ENCODE measurements at places on chromosomes 16 and 17. TPM values are rescaled to one million over a fixed set of nuclear protein-coding genes. Genes with fewer than 3 reads are reported as not detected.
A peak's percentile ranks its signal among the peaks of the same experiment; 100 is the strongest.

DNA sequence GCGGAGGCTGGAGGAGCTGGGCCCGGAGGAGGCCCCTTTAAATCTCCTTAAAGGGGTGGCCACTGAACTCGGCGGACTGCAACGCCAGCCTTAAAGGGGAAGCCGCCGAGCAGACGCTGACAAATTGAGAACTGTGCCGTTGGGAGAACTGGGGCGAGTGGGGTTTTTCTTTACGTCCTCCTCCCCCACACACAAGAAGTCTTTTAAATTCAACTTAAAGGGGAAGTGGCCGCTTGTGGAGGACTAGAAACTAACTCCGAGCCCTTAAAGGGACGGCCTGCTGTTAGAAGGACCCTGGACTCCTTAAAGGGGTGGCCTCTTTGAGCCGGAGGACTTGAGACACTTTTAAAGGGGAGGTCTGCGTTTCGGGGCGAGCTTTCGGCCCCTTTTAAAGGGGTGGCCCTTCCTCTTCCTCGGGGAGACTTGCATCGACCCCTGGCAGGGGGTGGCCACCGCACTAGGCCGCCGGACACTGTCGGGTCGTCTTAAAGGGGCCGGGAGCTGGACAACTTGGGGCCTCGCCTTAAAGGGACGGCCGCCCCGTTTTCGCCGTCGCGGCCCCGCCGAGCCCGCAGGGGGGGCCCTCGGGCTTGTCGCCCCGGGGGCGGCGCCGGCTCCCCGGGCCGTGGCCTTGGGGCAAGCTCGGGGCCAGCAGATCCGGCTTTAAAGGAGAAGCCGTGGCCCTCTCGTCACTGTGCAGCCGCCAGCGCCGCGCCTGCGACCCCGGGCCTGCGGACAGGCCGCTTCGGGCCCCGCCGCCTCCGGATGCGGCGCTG lies 688 bp downstream of the FBRS start:
- peaks cover 40% of the 10 kb centered on the region for H3K36me3 ChIP-seq
- peak overlapping the region; percentile 99 for H3K27ac ChIP-seq
- H3K4me3 ChIP-seq, result peak overlapping the region; percentile 98
- peak; percentile 68 for DNase-seq

DNA sequence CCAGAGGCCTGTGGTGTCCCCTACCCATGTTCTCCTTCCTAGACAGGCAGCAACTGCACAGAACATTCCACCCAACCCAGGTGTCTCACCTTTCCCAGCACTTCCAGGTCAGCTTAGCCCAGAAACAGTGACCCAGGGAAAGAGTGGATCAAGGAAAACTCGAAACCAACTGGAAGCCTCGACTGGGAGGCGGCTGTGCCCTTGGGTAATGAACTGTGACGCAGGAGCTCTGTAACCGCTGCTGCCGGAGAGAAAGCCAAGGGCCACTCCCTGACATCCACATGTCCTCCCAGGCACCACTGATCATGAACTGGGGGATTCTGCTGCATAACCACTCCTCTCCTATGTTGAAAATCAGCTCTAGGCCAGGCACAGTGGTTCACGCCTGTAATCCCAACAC lies 34.4 kb downstream of the WDR59 start:
- H3K27me3 ChIP-seq, result peaks cover 2% of the 10 kb centered on the region
- no peak overlapping the region for H3K4me3 ChIP-seq
- DNase-seq, result no peak
- peaks cover 50% of the 10 kb centered on the region for H3K36me3 ChIP-seq

GRCh38 chr17:65156835-65157565 lies 19.8 kb downstream of the RGS9 start:
- H3K27me3 ChIP-seq, result peaks cover 15% of the 10 kb centered on the region
- H3K36me3 ChIP-seq, result peaks cover 6% of the 10 kb centered on the region
- no peak for DNase-seq
- H3K4me1 ChIP-seq, result peaks cover 26% of the 10 kb centered on the region
- no peak overlapping the region for H3K4me3 ChIP-seq
- no peak overlapping the region for H3K27ac ChIP-seq

- H3K4me1 ChIP-seq, result peaks cover 7% of the 10 kb centered on the region
- H3K27ac ChIP-seq, result no peak overlapping the region
- peaks cover 4% of the 10 kb centered on the region for H3K36me3 ChIP-seq
- H3K4me3 ChIP-seq, result no peak overlapping the region
Observed at GRCh38 chr17:9959377-9959981, 54.4 kb upstream of the RCVRN start.

DNA sequence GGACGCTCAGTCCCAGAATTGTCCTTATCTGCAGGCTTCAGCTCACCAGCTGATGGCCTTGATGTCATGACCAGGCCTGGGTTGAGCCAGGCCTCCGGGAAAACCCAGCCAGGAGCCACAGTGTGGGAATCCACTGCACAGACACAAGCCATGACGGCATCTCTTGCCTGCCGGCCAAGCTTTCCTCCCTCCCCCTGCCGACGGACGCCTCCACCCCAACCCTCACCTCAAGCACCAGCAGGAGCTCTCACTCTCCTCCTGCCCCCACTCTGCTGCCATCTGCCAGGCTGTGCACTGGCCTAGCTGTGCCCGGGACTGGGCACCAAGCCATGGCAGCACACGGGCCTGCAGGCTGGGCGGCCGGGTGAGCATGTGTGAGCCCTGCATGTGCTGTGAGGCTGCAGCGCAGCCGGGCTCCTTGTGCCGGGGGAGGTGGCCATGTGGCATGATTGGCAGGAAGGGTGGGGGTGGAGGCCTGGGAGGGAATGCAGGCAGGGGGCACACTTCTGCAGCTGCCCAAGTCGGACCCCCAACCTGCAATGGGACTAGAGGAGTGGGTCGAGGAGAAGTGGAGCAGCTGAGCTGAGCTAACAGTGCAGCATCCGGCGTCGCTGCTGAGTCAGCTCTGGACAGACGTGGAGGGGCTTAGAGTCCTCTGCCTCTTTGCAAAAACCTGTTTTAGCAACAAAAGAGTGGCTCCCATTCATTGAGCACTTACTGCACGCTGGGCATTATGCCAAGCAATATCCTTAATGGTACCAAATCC lies 268.5 kb downstream of the CBLN1 start:
- no peaks in the 10 kb centered on the region for H3K4me1 ChIP-seq
- peaks cover 8% of the 10 kb centered on the region for H3K27me3 ChIP-seq
- H3K27ac ChIP-seq, result no peak overlapping the region

GRCh38 chr16:50627419-50627818 lies 53.7 kb downstream of the SNX20 start:
- no peaks in the 10 kb centered on the region for H3K36me3 ChIP-seq
- peaks cover 23% of the 10 kb centered on the region for H3K4me1 ChIP-seq
- no peak for DNase-seq
- no peak overlapping the region for H3K4me3 ChIP-seq
- peaks cover 15% of the 10 kb centered on the region for H3K27me3 ChIP-seq

DNA sequence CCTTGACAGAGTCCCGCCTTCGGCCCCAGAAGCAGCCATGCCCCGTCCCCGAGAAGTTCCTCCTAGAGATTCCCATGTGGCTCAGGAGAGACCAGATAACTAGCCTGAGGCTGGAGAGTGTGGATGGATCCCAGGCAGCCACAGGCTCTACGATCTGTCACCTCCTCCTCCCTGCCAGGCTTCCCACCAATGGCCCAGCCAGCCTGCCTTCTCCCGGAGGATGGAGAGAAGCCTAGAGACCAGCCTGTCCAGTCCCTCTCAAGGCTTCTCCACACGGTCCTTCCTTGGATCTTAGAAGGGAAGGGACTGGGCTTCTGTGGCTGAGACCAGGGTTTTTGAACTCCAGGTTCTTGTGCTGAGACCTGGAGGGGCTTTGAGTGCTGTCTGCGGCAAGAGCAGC lies 1.6 kb upstream of the SMTNL2 start:
- H3K27ac ChIP-seq, result no peak overlapping the region
- DNase-seq, result no peak
- H3K4me1 ChIP-seq, result peaks cover 9% of the 10 kb centered on the region
- no peak overlapping the region for H3K4me3 ChIP-seq

- no peak overlapping the region for H3K4me3 ChIP-seq
- no peak for DNase-seq
- H3K27me3 ChIP-seq, result peaks cover 4% of the 10 kb centered on the region
- no peaks in the 10 kb centered on the region for H3K36me3 ChIP-seq
- H3K27ac ChIP-seq, result no peak overlapping the region
Observed at GRCh38 chr17:70644096-70644495, 474.8 kb downstream of the KCNJ2 start.

GRCh38 chr16:84820305-84820684 lies 510 bp downstream of the CRISPLD2 start:
- peaks cover 8% of the 10 kb centered on the region for H3K27me3 ChIP-seq
- H3K36me3 ChIP-seq, result no peaks in the 10 kb centered on the region
- no peak overlapping the region for H3K27ac ChIP-seq
- peaks cover 2% of the 10 kb centered on the region for H3K4me1 ChIP-seq

- H3K36me3 ChIP-seq, result no peaks in the 10 kb centered on the region
- no peak overlapping the region for H3K27ac ChIP-seq
- no peaks in the 10 kb centered on the region for H3K27me3 ChIP-seq
- no peak for DNase-seq
- no peaks in the 10 kb centered on the region for H3K4me1 ChIP-seq
Observed at GRCh38 chr17:40859536-40859935, 7.5 kb downstream of the KRT12 start.

GRCh38 chr16:81752225-81752875 lies 26.7 kb upstream of the PLCG2 start:
- peak; percentile 35 for DNase-seq
- H3K36me3 ChIP-seq, result no peaks in the 10 kb centered on the region
- no peak overlapping the region for H3K4me3 ChIP-seq
- H3K27ac ChIP-seq, result no peak overlapping the region
- H3K4me1 ChIP-seq, result peaks cover 33% of the 10 kb centered on the region

GRCh38 chr17:63082952-63083351 lies 116.9 kb downstream of the TANC2 start:
- H3K36me3 ChIP-seq, result peaks cover 6% of the 10 kb centered on the region
- no peak overlapping the region for H3K4me3 ChIP-seq
- peaks cover 10% of the 10 kb centered on the region for H3K4me1 ChIP-seq
- H3K27me3 ChIP-seq, result no peaks in the 10 kb centered on the region

DNA sequence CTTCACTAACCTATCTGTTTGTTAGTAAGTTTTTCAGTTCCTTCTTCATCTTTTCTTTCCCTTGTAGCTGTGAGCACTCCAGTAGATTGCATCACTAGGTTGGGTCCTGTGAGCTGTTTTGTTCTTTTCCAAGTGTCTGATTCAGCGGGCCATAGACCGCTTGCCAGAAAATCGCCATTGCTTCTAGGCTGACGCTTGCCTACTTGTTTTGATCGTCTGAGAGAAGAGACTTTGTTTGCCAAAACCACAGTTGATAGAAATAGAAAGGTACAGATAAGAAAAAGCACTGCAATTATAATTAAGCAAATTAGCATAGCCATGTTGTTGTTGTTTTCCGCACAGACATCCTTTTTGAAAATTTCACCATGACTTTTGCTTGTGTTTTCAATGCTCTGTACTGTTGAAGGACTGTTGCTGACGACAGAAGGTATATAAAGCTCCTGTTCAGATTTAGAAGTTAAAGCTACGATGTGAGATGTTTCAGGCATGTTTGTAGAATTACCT lies 3.1 kb downstream of the EVI2A start:
- no peaks in the 10 kb centered on the region for H3K36me3 ChIP-seq
- peak overlapping the region; percentile 79 for H3K27ac ChIP-seq
- no peak overlapping the region for H3K4me3 ChIP-seq

DNA sequence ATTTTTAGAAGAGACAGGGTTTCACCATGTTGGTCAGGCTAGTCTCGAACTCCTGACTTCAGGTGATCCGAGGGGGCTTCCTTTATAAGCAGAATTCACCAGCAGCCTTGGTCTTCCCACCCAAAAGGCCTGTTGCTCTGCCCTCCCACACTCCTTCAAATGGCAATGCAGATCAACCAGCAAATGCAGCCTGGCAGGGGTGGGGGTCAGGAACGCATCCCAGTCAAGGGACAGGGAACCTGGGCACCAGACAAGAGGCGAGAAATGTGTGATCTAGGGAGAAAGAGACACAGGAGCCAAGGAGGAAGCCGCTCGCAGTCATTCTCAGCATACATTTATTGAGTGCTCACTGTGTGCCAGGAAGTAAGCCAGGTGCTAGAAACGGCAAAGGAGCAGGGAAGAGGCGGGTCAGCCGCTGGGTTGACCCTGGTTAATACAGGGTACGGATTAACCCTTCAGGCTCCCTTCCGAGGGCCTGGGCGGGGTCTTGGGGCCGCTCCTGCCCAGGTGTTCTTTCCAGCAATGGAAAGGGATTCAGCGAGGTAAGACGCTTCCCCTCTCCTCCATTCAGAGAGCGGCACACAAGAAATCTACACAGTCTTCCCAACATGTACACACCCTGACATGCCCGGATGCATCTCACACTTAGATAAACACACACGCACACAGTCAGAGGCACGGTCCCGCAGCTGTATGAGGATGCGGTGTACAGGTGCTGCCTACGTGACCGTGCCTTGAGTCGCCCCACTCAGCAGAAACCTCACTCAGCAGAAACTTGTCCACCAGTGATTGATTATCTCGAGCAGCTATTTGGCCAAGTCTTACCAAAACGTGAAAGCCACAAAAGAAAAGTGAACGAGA lies 6.6 kb upstream of the PITPNA start:
- peaks cover 39% of the 10 kb centered on the region for H3K4me1 ChIP-seq
- H3K4me3 ChIP-seq, result peak overlapping the region; percentile 59
- H3K27ac ChIP-seq, result peak overlapping the region; percentile 52

DNA sequence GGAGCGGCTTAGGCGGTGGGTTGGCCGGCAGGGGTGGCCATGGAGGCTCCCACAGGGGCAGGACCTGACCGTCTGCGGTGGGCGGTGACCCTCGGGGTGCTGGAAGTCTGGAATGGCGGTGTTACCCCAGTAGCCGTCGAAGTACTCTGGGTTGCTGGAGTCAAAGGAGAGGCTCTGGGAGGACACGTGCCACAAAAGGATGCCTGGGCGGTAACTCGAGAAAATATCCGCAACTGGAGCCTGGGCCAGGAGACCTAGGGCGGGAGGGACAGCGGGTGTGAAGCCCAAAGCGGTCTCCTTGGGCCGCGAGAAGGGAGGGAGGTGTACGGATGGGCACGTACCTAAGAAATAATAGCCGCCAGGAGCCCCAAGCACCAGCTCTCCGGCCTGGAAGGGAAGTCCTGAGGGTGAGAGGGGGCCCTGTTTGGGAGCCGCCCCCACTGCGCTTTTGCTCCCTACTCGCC lies 4.6 kb downstream of the ITGA2B start:
- DNase-seq, result no peak
- H3K4me3 ChIP-seq, result no peak overlapping the region
- peaks cover 21% of the 10 kb centered on the region for H3K4me1 ChIP-seq
- peaks cover 5% of the 10 kb centered on the region for H3K36me3 ChIP-seq
- peaks cover 10% of the 10 kb centered on the region for H3K27me3 ChIP-seq

DNA sequence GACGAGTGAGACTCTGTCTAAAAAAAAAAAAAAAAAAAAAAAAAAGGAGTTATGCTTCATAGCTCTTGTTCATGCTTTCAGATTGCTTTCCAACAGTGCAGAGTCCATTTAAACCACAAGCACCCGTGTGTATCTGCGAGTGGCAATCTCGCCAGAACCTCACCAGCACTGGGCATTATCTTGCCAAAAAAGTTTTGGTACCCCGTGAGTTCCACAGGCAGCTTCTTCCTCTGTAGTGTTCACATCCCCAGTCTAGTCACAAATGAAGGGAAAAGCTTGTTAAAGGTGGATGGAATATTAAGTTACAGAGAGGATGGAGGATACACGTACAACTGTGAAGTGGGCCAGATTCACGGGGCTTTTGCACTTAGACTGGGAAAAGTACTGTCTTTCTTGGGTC lies 33.5 kb downstream of the WSB1 start:
- H3K4me3 ChIP-seq, result no peak overlapping the region
- H3K27me3 ChIP-seq, result peaks cover 12% of the 10 kb centered on the region
- H3K36me3 ChIP-seq, result no peaks in the 10 kb centered on the region

The SLC13A2 gene
- not detected for total RNA-seq

The SCARF1 gene
- total RNA-seq, result 289 TPM

The CA10 gene
- total RNA-seq, result not detected

The CAVIN1 gene
- 334 TPM for total RNA-seq
